ENCODE measurements at places on chromosomes 13 and 19. TPM values are rescaled to one million over a fixed set of nuclear protein-coding genes. Genes with fewer than 3 reads are reported as not detected.

The NUMBL gene
- 29.7 TPM for total RNA-seq

The TDRD12 gene
- total RNA-seq, result 0.11 TPM

The PRR19 gene
- total RNA-seq, result 0.55 TPM

The FGF9 gene
- total RNA-seq, result 0.12 TPM

The RFPL4A gene
- total RNA-seq, result not detected

The LILRA1 gene
- total RNA-seq, result not detected

The FBXO17 gene
- total RNA-seq, result 33.9 TPM

The IGSF23 gene
- total RNA-seq, result not detected

The PCDH20 gene
- total RNA-seq, result not detected

The ZNF296 gene
- 0.22 TPM for total RNA-seq

The NLRP9 gene
- not detected for total RNA-seq

The ZNF28 gene
- total RNA-seq, result 17.6 TPM

The NALCN gene
- total RNA-seq, result 0.66 TPM

The KLK11 gene
- total RNA-seq, result not detected

The ERICH4 gene
- total RNA-seq, result not detected

The DAND5 gene
- not detected for total RNA-seq

The ZNF264 gene
- 34.3 TPM for total RNA-seq

The ZNF580 gene
- 4.1 TPM for total RNA-seq

The ATP8B3 gene
- 2.7 TPM for total RNA-seq

The PRR22 gene
- total RNA-seq, result 0.22 TPM

The ZNF560 gene
- 0.75 TPM for total RNA-seq

The ZNF749 gene
- 9.0 TPM for total RNA-seq

The EPS8L1 gene
- total RNA-seq, result 1.8 TPM

The GPR12 gene
- not detected for total RNA-seq

The CCDC194 gene
- not detected for total RNA-seq

The ICAM5 gene
- total RNA-seq, result 1.8 TPM

The CAPS gene
- 1.4 TPM for total RNA-seq

The ZNF880 gene
- 28.4 TPM for total RNA-seq

The SIAH3 gene
- total RNA-seq, result under 0.01 TPM

The SPTBN4 gene
- 7.4 TPM for total RNA-seq

The CLEC4M gene
- total RNA-seq, result not detected

The CEACAM7 gene
- total RNA-seq, result not detected

The ATP1A3 gene
- total RNA-seq, result 0.37 TPM

The TMC4 gene
- not detected for total RNA-seq

The LHB gene
- not detected for total RNA-seq
